NCI-H460 (cell line): ENCODE measurements at places on chromosomes 2 and 18.

DNA sequence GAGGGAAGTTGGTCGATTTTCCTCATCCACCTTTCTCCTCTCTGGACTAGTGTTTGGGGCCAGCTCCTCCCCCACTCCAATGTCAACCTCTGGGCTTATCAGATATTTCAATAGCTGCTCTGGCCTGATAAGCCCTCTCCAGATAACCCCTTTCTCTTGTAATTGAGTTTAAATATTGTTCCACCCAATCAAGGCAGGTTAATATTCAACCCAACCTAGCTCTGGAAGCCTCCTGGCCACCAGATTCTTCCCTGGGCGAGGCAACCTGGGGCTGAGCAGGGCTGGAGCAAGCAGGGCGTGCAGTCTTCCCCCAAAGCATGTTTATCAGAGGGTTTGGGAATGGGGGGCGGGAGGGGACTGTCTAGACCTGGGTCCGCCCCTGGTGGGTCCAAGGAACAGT, 73.8 kb downstream of the TFCP2L1 start:
- DNase-seq, result no peak

GRCh38 chr2:48707466-48707865, 48.1 kb downstream of the LHCGR start:
- no peak for DNase-seq

- no peak for DNase-seq
Measured at GRCh38 chr18:46250084-46250811, 146.1 kb downstream of the HAUS1 start.

GRCh38 chr2:65639156-65639864, 206.9 kb upstream of the SPRED2 start:
- no peak for DNase-seq

DNA sequence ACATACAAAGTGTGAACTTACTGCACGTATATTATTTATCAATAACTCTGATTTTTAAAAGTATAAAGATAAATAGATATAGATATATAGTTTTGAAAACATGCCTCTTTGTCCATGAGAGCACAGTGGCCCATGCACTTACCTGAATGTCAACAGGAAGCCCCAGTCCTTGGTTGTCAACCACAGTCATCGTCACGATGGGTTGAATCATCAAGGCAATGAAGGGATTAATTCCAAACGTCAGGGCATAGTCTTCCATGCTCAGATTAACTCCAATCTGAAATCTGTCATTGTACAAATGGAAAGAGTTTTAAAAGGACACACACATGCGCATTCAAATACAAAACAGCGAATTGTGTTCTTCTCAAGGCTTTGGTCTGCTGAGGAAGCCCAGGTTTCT, 15.5 kb downstream of the SCYGR4 start:
- DNase-seq, result no peak

DNA sequence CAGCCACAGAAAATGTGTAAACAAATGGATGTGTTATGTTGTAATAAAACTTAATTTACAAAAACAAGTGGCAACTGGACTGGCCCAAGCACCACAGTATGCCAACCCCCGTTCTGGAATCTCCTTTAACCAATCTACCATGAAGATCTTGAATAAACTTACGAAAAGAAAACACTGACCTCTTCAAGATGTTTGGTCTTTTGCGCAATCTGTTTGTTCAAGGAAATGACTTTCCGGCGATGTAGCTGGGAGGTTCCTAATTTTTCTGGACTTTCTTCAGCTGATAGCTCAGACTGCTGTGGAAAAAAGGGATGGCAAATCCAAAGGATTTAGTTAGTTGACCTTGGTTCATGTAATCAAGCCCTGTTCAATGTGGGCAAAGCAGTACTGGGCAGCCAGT, 55.7 kb downstream of the CCDC93 start:
- DNase-seq, result peak; percentile 88

GRCh38 chr2:227817850-227818674, 4.4 kb downstream of the CCL20 start:
- DNase-seq, result peak; percentile 100

DNA sequence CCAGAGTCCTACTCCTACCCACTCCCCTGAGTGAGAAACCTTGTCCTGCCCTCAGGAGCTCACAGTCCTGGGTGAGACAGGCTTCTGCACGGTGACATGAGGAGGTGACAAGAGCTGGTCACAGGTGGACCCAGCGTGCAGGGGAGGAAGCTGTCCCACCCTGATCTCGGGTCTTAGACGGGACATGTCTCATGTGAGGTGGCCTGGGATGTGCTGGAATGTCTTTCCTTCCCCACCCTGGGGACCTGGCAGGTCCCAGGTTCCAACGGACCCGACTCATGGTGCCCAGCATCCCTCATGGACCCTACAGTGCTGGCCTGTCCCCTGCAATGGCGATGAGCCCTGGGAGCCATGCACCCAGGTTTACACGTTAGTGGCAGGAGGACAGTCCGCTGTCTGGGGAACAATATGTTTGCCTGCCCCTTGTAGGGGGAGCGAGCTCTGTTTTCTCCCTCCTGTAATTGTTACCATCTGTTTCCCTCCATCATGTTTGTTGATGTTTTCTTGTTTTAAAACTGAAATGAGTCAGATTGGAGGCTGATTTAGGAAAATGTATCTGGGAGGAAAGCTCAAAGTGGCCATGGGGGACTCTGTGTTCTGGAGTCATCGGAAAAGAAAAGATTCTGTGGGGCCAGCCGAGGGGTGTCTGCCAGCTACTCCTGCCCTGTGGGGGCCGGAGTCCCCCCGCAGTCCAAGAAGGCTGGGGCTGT, 238.1 kb downstream of the KLHL29 start:
- DNase-seq, result no peak

DNA sequence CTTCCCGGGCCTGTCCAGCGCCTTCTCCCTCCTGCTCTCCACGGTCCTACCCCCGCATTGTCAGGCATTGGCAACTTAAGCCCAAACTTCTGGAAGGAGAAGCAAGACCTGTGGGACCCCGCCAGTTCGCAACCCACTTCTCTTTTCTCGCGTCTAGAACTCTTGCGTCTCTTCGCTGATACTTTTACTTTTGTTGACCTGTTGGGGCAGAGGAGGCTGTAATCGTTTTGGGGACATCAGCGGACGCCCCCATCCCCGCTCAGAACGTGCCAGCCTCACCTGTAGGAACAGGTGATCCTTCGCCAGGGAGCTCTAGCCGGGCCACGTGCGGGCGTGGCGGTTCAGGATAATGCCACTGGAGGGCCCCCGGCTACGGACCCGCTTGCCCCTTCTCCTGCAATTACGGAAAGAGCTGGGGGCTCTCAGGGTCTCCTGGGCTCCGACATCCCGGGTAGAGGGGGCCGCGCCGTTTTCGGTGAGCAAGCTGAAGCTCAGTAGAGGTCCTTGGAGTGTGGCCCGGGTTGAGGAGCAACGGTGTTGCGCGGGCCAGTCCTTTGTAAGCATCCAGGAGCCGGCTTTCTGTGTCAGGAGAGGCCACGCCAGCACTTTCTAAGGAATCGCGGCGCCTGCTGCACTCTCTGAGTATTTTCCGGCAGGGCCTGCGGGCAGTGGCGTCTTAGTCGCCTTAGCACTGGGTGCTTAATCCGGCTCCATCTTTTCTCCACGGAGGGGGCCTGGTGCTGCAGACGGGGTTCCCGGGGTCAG, 1.6 kb downstream of the MTCL1 start:
- peak; percentile 45 for DNase-seq

DNA sequence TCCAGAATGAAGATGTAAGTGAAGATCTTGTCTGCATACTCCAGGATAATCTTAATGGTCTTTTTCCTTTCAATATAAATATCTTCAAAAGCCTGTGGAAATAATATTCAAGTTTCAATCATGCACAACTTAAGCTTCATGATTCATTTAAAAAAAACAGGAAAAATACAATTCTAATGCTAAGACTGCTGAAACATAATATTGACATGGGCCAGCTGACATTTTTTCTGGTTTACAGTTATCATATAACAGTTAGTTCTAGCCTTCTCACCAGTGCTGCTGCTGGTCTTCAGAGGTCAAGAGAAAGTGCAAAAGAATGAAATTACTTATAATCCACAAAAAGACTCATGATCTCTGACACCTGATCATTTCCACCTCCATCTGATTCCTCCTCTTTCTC, 110.4 kb upstream of the SCN1A start:
- DNase-seq, result no peak

DNA sequence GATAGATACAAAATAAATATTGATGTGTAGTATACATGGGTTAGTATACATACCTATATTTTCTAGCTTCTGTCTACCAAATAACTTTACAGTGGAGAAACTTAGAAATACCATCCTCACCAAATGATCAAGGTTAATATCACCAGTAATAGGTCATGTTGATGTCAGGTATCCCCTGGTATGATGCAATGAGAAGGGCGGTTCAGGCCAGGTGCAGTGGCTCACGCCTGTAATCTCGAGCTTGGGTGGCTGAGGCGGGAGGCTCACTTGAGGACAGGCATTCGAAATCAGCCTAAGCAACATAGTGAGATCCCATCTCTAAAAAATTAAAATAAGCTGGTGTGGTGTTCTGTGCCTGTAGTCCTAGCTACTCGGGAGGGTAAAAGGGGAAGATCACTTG, 38.6 kb downstream of the CIB4 start:
- DNase-seq, result no peak

- no peak for DNase-seq
Measured at GRCh38 chr2:30293303-30293921, 62.1 kb downstream of the LBH start.

GRCh38 chr2:230472621-230473018, 56.6 kb downstream of the SP100 start:
- no peak for DNase-seq

- DNase-seq, result no peak
Measured at GRCh38 chr2:96683972-96684820, 41.6 kb downstream of the FER1L5 start.

DNA sequence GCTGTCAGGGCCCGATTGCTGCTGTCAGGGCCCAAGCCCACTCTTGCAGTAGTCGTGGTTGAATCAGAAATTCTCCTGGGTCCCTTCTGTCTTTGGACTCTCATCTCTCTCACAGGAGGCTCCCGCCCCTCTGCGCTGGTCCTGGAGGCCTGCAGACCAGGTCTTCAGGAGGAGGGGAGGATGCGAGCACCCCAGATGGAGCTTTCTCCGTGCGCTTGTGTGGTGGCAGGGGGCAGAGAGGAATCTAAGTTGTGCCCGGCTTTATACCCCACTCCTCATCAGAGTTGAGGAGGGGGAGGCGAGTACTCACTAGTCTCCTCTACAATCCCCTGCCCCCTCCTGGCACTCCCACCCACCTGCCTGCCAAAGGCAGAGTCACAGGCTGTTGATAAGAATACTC, 10.4 kb downstream of the EN1 start:
- no peak for DNase-seq

DNA sequence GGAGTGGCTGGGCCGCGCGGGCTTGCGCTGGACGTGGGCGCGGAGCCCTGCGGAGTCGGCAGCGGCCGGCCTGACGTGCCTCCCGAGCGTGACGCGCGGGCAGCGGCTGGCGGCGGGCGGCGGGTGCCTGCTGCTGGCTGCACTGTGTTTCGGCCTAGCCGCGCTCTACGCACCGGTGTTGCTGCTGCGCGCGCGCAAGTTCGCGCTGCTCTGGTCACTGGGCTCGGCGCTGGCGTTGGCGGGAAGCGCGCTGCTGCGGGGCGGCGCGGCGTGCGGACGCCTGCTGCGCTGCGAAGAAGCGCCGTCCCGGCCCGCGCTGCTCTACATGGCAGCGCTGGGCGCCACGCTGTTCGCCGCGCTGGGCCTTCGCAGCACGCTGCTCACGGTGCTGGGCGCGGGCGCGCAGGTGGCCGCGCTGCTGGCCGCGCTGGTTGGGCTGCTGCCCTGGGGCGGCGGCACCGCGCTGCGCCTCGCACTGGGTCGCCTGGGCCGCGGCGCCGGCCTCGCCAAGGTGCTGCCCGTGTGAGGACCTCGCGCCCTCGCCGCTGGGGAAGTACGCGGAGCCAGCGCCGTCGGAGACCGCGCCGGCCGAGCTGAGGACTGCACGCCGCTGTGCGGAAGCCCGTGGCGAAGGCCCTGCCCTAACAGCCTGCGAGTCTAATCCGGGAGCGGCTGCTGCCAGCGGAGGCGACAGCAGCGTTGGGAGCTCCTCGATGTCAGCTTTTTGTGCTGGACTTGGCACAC, 526 bp downstream of the SFT2D3 start:
- peak; percentile 52 for DNase-seq

- no peak for DNase-seq
Measured at GRCh38 chr18:48099481-48100164, 169.2 kb upstream of the SMAD2 start.

DNA sequence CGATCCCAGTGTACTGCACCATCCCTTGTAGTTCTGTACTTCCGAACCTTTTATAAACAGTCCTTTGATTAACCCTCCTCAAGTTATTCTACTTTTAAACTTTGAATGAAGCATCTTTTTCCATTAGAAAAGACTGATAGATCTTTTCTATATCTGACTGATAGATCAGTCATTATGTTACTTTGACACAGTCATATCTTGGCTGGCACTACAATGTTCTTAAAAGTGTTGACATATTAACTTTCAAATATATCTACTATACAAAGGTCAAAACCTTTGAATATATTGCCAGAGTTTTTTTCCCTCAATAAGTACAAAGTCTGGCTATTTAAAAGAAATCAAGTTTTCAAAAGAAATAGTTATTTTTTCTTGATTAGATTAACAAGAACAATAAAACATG, 35.4 kb upstream of the NABP1 start:
- DNase-seq, result no peak

GRCh38 chr2:200099256-200099655, 143.9 kb downstream of the MAIP1 start:
- DNase-seq, result no peak

- DNase-seq, result peak; percentile 23
Measured at GRCh38 chr2:181785691-181786344, 105.5 kb upstream of the NEUROD1 start.

DNA sequence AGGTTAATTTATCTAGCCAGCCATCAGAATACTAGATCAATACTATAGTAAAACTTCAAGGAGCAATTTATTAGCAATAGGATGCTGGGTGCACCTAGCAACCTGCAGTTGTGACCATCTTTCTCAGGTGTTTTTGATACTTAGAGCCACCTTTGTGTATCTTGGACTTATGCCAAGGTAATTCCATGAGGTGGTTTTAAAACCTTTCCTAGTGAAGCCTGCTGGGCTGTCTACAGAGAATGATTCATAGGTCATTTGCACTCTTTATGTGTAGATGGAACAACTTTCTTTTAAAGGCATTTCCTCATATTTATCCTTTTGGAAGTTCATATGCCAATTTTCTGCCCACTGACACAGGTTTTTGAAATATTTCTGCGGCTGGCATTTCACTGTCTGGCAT, 1030.1 kb upstream of the POU3F3 start:
- DNase-seq, result no peak

DNA sequence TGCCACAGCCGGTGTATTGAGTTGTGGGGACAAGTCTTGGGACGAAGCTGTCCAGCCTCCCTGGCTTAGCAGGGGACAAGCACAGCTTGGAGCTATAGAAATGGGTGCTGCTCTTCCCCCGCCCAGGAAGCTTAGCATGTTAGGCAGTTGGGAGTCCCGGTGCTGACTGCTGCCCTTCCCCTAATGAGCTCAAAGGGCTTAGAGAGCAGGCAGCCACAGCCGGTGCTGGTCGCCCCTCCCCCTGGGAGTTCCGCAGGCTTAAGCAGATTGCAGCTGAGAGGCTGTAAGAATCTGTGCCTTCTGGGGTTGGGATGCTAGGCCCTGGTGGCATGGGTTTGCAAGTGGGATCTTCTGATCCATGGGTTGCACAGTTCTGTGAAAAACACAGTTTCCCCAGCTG, 237.3 kb downstream of the DCDC2C start:
- DNase-seq, result no peak

GRCh38 chr2:228841877-228842276, 429.2 kb downstream of the PID1 start:
- no peak for DNase-seq
